ENCODE measurements at places on chromosomes 13 and 19.
A peak's percentile ranks its signal among the peaks of the same experiment; 100 is the strongest.

GRCh38 chr13:49226613-49227012 lies 6.5 kb downstream of the MLNR start:
- no peak for DNase-seq

DNA sequence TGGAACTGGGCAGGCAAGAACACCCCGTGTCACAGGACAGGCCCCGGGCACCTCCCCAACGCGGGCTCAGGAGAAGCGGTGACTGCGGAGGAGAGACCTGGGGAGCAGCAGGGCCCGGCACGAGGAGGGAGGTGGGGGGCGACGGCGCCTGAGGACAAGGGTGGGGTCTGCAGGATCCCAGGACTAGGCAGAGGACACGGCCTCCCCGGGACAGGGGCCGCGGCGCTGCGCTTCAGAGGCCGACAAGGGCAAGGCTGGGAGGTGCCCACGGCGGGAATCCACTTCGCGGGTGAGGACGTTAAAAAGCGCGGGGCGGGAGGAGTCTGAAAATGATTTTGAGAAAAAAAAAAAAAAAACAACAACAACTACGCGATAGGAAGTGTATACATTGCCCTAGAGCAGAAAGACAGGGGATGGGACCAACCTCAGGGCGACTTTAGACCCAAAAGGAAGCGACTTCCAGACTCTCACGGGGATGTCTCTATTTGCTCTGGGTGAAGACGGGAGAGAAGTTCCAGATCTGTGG lies 44.9 kb downstream of the ZNF611 start:
- no peak for DNase-seq

DNA sequence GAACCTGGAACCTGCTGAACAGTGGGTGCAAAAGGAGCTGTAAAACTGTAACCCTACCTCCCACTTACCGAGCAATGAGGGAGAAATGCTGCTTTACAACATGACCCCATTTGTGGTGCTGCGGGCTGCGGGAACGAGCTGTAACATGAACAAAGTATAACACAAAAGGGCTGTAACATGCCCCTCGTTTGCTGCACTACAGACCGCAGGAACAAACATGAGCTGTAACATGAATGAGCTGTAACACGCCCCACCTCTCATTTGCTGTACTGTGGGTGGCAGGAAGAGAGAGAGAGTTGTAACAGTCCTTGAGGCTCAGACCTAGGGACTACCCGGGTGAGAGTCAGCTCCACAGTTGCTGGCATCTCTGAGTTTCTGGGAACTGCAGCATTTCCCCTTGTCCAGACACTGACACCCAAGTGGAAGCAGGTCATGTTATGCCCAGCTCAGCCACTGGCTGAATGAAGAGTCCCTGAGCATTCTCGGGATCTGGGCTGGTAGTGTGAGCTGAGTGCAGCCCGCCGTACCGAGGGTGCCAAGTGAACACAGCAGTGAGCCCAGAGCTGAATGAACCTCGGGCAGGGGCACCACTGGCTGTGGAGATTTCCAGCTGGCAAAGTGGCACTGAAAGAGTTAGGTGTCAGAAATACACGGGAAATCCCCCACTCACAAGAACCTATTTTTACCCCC lies 1385.3 kb upstream of the SPRY2 start:
- no peak for DNase-seq

DNA sequence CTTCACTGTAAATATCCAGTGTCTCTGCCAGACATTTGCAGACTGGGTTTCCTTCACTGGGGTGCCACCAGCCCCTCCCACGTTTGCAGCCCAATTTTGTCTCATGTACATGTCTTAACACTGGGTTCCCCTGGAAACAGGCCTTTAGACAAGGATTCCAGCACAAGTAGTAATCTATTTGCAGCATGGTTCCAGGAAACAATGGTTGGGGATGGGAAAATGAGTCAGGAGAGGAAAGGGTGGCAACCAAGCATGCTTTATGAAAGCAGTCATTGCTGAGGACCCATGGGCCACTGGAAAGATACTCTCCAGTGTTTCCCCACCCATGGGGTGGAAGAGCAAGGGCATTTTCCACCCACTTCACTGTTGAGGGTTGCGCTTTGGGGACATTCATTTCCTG lies 53.6 kb upstream of the FARP1 start:
- no peak for DNase-seq

DNA sequence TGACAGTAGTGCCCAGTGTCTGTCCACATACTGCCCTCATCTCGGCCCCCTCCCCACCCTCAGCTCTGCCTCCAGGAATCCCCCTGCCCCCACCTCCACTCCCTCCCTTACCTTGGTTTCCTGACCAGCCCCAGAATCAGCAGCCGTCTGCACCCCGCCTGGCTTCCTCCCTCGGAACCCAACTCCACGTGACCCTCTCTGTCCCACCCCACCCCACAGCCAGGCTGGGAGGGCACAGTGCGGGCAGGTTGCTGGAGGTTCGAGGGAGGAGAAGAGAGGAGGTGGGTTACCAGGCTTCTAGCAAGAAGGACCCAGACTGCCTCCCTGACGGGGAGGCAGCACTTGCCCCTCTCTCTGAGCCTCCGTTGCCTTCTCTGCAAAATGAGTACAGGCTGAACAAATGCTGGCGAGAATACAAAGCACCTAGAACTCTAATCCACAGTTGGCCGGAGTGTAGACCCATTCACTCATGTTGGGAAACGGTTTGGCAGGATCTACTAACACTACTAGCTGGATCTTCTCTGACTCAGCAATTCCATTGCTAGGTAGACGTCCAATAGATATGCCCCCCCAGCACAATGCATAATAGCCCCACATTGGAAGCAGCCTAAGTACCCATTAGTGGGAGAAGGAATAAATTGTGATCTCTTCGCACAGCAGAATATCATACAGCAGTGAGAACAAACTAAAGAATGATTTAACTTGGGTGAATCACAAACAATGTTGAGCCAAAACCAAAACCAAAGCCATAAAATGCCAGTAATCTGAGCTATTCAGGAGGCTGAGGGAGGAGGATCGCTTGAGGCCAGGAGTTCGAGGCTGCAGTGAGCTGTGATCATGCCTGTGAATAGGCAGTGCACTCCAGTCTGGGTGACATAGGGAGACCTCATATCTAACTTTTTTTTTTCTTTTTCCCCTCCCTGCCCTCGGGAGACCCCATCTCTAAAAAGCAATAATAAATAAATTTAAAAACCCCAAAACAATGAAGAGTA lies at the start of gene RASAL3:
Gene RASAL3 (minus strand): TSS at position 151 of the 992 bp plus-strand sequence. CDS start 186 bp downstream, outside the sequence.
- DNase-seq, result peak; percentile 73

- DNase-seq, result no peak
Observed at GRCh38 chr19:42313840-42314755, 989 bp downstream of the TMEM145 start.

- DNase-seq, result no peak
Observed at GRCh38 chr19:43957891-43958290, 6.9 kb downstream of the ZNF221 start.

DNA sequence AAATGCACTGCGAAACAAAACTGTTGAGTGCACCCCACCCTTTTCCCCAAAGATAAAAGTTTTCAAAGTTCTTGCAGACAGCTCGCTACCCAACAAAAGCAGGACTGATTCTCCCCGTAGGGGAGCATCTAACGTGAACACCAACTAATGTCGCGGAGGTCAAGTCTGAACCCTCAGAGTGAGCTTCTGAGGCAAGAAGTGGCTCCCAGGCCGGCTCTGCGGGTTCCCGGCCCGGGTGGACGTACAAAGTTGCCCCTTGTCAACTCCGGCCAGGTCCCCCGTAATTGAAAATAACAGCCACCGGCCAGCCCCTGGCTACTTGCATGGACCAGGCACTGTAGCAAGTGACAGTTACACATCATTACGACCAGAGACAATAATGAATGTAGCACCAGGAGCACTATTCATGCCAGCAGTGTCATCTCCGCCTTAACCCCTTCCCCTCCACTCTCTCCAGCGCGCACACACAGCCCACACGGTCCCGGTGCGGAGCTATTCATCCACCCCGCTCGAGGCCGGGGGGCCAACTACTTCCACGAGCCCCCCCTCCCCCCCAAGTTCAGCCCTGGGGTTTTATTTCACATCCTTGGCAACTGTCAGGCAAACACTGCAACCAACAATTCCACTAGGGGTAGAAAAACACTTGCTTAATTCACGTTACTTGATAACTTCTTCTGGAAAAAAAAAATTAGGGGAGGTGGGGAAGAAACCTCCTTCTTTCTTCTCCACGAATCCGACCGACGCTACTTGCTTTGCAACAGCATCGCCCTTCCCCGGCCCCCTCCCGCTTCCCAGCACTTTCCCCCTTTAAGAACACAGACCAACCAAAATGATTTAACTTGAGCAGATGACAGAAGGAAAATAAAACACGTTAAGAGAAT lies 1.2 kb downstream of the KLF12 start:
- DNase-seq, result peak; percentile 65

DNA sequence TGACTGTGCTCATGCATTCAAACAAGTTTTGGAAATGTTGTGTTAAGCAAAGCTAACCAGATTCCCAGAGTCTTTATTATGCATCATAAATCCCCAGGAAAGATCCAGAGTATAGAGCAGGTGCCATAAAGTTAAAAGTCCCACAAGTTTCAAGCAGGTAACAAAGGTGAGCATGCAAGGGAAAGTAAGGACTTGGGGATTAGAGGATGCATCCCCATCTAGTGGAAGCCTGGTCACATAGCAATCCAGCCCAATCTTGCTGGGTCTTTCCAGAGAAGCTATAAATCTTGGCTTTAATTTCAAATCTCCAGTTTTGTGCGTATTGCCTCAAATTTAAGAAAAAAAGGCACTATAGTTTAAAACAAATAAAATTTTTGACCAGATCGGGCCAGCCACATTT lies 72.7 kb downstream of the ZNF254 start:
- DNase-seq, result no peak

- no peak for DNase-seq
Observed at GRCh38 chr19:15316498-15316897, 15.8 kb downstream of the BRD4 start.

- DNase-seq, result no peak
Observed at GRCh38 chr19:58455306-58455705, 3.9 kb downstream of the ZNF324B start.

DNA sequence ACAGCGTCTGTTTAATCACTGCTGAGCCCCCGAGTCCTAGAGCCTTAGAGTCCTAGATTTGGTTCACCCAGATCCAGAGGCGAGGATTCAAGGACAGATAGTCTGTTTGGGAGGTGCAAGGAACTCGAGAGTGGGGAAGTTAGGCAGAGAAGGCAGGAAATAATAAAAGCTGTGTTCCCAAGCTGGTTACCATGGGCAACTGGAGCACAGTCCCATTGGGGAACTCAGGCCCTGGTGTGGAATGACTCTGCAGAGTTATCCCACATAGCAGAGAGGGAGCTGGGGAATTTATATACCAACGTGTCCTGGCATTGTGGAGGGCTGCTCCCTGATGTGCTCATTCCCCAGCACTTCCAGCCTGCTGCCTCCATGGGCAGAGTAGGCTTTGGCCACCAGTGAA lies 9.7 kb downstream of the IGSF23 start:
- no peak for DNase-seq

GRCh38 chr19:28836421-28836820 lies 376.5 kb downstream of the UQCRFS1 start:
- DNase-seq, result no peak

GRCh38 chr13:45276913-45277312 lies 64.1 kb downstream of the TPT1 start:
- DNase-seq, result no peak

GRCh38 chr13:87666831-87667230 lies 4.3 kb upstream of the SLITRK5 start:
- no peak for DNase-seq

DNA sequence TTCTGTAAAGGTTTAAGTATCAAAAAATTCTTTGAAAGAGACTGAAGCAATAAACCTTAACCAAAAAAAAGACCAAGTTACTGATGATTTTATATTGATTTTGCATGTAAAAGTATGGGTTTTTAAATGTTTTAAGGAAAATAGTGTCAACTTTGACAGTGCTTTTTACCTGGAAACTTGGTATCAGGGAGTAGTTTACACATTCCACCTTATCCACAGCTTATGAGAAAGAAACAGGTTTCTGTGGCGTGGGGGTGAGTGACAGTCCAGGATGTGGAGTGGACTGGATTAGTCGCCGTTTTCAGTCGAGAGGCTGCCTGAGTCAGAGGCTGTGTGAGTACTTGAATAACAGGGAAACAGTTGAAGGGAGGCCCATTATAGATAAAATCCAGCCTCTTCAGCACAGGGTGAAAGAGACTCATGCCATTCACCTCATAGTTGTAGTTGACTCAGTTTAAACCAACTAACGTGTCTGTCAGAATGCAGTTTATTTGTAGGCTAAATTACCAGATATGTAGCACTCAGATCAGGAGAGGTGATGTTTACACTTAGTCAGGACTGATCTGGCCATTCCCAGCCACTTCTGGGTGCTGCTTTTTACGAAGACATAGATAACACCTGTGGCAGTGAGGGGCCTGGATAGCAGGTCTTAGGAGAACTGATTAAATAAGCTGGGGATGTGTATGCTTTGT lies 595 bp upstream of the GPR183 start:
- DNase-seq, result peak; percentile 49

DNA sequence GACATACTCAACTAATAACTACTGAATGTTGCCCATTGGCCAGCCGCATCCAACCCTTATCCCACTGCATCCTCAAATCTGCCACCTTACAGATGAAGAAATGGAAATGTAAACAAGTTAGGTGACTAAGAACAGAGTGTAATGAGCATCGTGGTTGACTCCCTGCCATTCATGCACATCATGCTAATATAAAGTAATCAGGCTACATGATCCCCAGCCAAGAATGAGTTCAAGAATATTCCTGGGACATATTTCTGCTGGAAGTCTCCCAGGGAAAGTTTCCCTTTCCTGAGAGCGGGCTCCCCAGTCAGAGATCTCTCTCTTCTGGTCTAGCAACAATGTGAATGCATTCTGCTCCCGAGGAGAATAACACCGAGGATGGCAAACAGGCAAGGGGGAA lies 55.9 kb upstream of the SERP2 start:
- no peak for DNase-seq

GRCh38 chr19:8609279-8610040 lies 1.1 kb downstream of the ADAMTS10 start:
- peak; percentile 33 for DNase-seq

DNA sequence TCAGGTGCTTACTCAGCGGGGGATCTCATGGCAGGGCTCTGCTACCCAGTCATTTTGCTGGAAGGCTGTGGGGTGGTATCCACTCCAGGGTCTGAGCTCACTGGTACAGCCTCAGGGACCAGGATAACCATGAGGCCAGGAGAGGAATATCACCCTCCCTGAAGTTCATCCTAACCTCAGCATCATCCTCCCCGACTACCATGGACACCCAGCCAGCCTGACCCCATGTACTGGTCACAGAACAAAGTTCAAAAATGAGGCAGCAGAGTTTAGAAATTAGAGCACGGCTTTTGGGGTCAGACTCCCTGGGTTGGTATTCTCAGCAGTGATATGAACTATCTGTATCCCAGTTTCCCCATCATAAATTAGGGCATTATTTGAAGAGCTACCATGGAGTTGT lies 35.5 kb upstream of the RXFP2 start:
- no peak for DNase-seq

GRCh38 chr13:22316494-22317025 lies 645.7 kb downstream of the FGF9 start:
- DNase-seq, result no peak

- DNase-seq, result no peak
Observed at GRCh38 chr19:814152-815078, 7.3 kb downstream of the PLPPR3 start.

- DNase-seq, result no peak
Observed at GRCh38 chr19:7013678-7014077, 7.6 kb downstream of the MBD3L2B start.
